ENCODE measurements at places on chromosomes 1 and 21.

DNA sequence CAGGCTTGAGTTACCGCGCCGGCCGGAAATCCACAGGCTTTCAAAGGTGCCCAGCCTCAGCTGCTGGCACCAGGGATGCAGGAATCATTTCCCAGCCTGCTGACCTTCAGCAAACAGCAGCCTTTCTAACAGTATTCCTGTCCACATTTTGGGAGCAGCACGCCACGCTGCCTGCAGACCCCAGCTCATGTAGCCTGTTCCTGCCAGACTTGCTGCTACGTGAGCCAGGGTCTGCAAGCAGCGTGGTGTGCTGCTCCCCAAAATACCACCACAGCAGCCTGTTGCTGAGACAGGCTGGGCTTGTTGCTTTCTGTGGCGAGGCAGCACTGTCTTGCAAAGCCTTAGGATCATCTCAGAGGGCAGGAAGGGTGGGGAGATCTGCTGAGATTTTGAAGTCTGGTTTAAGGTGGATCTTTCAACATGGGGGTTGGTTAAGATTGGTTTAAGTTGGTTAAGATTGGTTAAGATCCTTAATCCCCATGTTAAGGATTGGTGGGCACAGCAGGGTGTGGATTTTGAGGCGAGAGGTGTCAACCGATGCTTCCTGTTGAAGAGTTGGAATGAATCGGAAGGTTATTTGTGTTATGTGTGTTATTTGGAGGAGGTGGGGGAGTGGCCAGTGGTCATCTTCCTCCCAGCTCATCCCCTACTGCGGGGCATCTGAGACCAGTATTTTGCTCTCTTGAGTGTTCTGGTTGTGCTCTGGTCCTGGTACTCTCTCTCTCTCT lies 12.9 kb downstream of the FAAH start:
- DNase-seq: no peak

DNA sequence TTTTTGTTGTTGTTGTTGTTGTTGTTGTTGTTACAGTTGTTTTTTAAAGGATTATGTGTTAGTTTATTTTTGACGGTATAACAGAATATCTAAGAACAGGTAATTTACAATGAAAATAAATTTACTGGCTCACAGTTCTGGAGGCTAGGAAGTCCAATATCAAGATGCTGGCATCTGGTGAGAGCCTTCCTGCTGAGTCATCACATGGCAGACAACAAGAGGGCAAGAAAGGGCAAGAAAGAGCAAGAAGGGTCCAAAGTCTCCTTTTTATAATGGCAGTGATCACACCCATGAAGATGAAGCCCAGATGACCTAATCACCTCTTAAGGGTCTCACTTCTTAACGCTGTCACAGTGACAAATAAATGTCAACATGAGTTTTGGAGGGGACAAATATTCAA lies 142.1 kb downstream of the NEGR1 start:
- DNase-seq: no peak

- DNase-seq: no peak
Measured at GRCh38 chr1:163401211-163401610, 79.5 kb downstream of the NUF2 start.

DNA sequence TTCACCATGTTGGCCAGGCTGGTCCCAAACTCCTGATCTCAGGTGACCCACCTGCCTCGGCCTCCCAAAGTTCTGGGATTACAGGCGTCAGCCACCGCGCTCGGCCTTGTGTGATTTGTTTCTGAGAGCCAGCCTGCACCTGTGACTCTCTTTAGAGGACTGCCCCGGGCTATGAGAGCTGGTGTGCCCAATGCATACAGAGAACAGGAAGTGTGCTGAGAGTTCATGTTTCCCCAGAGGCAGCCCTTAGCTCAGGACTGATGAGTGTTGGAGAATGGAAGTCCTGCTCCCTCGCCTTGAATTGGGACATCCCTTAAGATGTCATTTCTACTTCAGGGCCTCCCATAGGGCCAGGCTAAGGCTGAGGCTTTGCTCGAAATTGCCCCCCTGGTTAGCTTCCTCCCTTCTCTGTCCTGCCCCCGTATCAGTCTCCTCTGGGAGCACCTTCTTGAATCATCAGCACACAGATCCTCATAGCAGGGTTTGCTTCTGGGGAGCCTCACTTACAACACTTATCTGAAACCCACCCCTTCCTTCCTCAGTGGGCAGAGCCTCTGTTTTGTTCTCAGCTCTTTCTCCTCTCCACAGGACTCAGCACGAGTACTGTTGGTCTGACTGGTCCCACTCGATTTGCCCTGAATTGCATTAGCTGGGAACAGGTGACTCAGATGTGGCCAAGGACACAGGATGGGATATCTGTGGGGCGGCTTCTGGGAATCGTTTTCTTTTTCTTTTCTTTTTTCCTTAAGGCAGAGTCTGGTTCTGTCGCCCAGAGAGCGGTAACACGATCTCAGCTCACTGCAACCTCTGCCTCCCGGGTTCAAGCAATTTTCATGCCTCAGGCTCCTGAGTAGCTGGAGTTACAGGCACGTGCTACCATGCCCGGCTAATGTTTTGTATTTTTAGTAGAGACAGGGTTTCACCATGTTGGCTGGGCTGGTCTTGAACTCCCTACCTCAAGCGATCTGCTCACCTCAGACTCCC lies 80.1 kb downstream of the UBIAD1 start:
- no peak for DNase-seq

DNA sequence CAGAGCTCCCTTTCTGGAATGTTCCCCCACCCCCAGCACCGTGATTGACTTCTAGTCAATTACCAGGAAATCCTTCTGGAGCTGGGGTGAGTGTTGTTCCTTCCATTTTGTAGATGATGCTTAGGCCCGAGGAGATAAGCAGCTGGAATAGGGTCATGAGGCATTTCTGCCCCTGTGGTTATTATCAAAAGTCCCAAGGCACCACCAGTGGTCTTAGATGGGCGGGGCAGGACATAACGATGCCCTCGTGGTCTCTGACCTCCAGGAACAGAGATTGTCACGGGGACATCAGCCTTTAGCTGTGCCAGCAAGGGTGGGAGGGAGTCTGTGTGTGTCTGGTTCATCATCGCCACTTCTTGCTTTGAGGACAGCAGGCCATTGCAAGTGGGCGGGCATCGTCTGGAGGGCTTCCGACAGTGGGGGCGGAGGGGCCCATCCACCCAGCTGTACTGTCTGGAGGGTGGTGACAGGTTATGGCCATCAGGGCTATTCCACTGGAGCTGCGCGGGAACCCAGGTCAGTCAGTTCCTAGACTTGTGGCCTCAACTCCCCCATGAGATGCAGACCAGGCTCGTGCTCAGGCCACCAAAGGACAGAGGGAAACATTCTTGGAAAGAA lies 22.6 kb downstream of the TNFRSF8 start:
- DNase-seq: no peak

- peak; percentile 35 for DNase-seq
Measured at GRCh38 chr1:154423304-154423987, 18.3 kb downstream of the IL6R start.

GRCh38 chr1:172268237-172268636 lies 152.2 kb upstream of the C1orf105 start:
- DNase-seq: no peak

- peak; percentile 92 for DNase-seq
Measured at GRCh38 chr1:29202584-29203340, 21.1 kb upstream of the SRSF4 start.

DNA sequence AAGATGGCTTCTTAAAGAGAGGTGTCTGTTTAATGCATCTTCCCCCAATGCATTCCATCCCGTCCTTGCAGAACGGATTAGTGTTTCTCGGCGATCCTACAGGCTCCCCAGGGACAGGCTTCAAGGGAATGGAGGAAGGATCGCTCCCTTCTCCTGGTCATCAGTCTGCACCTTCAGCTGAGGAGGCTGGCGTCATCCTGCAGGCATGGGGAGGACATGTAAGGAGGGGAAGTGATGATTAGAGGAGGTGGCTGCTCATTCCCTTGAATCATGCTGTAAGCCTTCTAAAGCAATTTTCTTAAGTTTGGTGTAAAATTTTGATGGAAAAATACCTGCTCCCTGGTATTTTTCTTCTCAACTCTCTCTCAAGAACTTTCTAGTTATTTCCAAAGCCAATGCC lies 603.6 kb downstream of the NPHP4 start:
- no peak for DNase-seq

DNA sequence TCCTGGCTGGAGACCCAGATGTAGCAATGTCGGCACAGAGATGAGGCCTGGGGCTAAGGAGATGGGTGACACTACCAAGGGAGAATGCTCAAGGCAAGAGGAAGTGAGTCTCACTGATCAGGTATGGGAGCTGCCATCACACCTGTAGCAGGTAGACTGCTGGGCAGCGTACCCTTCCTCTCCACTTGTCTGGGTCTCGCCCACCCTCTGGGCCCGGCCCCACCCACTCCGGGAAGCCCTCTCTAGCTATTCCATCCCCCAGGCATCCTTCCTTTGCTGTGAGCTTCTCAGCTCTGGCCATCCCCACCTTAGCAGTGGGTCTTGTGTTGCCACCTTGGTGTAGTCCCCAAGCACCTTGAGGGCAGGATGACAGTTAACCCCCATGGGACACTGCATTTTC lies 87.7 kb upstream of the EDN2 start:
- DNase-seq: no peak

GRCh38 chr21:14452031-14452726 lies 69.2 kb upstream of the HSPA13 start:
- no peak for DNase-seq

DNA sequence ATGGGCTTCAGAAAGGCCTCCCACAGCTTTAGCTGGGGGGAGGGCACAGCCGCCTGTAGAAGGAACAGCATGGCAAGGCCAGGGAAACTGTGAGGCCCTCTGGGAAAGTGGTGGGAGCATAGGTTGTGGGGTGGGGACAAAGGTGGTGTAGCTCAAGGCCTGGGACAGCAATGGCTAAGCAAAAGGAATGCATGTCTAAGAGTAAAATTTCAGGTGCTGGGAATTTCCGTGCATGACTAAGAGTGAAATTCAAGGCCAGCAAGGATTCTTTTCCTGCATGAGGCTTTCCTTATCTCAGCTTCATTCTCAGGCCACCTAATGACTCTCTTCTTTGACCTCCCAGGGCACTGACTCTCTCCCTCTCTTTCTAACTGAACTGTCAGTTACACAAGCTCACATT lies 86.5 kb upstream of the WNT4 start:
- DNase-seq: no peak

DNA sequence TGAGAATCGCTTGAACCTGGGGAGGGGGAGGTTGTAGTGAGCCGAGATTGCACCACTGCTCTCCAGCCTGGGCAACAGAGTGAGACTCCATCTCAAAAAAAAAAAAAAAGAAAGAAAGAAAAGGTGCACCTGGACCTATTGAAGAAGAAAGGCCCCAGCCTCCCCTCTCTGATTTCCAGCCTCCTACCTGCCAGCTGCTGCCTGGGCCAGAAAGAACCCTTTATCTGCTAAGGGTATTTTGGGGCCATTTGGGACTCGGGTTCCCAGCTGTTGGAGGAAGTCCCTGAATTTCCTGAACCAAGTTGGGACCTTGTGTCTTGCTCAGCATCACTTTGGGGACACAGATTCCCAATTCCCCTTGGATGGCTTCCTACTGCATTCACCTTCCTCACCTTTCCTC lies 3.9 kb upstream of the TNFRSF8 start:
- no peak for DNase-seq

DNA sequence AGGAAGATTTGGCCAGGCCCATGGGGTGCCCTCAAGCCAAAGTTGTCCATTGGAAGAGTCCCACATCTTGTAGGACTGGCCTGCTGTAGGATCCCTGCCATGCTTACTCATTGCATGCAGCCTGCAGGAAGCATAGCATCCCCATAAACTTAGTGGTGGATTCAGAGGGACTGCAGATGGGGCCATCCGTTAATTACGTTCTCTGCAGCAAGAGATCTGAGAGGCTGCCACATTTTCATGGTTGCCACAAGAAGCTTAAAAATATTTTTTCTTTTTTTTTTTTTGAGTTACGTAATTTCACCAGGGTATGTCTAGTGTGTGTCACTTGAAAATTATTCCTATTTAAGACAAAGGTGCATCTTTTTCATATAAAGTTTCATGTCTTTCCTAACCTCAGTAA lies 329.7 kb upstream of the USP24 start:
- no peak for DNase-seq

- DNase-seq: no peak
Measured at GRCh38 chr1:2801046-2801445, 447 bp downstream of the TTC34 start.

DNA sequence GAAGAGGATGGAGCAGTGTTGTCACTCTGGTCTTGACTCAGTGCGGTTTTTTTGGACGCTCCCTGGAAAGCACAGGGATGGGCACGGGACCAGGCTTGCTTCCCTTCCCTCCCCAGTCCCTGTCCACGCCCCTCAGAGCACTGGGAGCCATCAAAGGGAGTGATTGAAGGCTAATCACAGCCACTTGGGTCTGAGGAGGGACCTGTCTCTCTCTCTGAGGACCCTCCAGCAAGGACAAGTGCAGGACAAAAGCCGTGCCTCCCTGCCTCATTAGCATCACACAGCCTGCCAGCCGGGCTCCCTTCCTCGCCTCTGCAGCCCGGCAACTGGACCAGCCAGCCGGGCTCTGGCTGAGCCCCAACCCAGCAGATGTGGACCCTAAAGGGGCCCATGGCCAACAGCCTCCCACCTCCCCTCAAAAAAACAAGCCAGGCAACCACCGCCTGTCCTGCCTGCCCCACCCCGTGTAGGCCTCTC lies 18.6 kb upstream of the PDZK1IP1 start:
- DNase-seq: no peak

DNA sequence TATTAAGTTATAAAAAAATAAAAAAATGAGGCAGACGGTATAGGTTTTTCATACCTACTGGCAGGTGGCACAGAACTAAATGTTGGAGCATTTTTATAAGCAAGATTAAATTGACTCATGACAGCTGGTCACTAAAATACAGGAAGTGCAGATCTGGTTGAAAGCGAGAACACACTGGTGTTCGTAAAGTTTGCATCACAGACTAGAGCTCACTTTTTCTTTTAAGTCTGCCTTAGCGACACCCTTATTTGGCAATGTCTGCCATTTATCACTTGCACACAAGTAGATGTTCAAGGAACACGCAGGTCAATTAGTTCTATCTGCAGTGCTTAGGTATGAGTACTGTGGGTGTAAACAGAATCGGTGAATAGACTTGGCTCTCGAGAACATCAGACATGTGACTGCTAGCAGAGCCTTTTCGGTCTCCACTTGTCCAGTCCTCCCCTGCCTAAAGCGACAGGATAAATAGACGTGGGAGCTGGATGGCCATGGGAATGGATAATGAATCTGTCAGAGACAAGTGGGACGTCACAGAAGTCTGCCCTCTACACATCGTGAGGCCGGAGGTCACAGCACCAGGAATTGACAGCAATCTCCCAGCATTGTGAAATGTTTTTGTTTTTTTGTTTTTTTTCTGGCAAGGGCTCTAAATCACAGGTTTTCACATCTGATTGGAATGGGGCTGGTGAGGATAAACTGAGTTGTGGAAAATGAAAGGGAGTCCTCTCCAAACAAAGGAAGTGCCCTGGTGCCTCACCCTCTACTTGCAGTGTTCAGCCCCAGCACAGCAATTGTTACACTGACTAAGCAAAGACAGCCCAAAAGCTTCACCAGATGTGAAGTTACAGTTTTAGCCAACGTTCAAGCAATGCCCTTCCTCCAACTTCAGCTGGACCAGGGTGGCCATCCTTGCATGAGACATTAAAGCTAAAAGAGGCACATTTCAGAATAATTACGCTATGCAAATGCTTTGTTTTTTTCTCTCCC lies 248.9 kb downstream of the NTNG1 start:
- no peak for DNase-seq
